ENCODE measurements at places on chromosomes 11 and 22.

GRCh38 chr11:132257871-132258270 is 887.5 kb downstream of the NTM start:
- DNase-seq = no peak

GRCh38 chr22:18994701-18995326 is 58.7 kb upstream of the PRODH start:
- DNase-seq = no peak

DNA sequence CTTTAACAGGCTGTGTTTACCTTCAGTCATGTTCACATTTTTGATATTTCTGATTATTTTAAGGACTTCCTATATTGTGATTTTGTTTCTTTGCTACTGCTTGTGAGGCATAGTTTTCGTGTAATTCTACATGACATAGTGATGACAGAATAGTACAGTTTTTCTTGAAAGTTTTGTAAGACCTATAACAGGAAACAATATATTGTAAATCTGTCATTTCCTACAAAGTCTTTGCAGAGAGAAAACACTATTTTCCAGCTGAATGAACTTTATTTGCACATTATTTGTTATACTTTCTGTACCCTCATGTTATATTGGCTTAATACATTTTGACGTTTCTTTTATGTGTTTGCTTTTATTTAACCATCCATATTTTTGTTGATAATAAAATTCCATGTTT is 191.1 kb downstream of the TMEM135 start:
- no peak for DNase-seq

DNA sequence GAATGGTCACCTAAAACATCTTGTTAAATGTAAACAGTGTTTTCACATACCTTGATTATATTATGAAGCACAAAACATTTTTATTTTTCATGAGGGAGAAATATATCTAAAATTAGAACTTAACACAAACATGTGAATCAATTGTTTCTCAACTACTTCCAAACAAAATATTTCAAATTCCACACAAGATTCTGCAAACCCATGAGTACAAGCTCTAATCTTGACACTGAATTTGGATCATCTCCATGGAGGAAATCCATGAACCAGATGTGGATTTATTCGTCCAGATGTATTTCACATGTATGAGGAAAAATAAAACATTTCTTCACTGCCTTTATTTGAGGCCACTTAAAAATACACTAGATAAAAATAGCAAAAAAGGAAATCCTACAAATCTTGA is 184.2 kb downstream of the SBF2 start:
- no peak for DNase-seq

- no peak for DNase-seq
Measured at GRCh38 chr11:1458340-1459218, 28.0 kb downstream of the MOB2 start.

- no peak for DNase-seq
Measured at GRCh38 chr11:20912922-20913512, 243.6 kb downstream of the NELL1 start.

DNA sequence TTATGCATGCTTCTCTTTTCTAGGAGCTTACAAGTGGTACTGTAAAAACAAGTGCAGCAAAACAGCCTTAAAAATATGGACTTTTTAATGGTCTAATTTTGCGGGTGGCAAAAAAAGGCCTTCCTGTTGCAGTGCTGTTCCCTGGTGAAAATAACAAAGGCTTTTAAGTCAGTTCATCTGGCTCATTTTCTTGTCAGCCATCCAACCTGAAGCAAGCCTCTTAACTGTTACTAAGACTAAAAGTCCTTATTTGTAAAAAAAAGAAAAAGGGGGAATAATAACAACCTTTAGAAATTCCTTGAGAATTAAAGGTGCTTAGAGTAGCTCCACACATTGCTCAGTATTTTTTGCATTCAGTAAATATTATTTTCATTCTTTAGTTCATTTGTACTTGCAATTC is 200.5 kb upstream of the CHORDC1 start:
- DNase-seq = no peak

DNA sequence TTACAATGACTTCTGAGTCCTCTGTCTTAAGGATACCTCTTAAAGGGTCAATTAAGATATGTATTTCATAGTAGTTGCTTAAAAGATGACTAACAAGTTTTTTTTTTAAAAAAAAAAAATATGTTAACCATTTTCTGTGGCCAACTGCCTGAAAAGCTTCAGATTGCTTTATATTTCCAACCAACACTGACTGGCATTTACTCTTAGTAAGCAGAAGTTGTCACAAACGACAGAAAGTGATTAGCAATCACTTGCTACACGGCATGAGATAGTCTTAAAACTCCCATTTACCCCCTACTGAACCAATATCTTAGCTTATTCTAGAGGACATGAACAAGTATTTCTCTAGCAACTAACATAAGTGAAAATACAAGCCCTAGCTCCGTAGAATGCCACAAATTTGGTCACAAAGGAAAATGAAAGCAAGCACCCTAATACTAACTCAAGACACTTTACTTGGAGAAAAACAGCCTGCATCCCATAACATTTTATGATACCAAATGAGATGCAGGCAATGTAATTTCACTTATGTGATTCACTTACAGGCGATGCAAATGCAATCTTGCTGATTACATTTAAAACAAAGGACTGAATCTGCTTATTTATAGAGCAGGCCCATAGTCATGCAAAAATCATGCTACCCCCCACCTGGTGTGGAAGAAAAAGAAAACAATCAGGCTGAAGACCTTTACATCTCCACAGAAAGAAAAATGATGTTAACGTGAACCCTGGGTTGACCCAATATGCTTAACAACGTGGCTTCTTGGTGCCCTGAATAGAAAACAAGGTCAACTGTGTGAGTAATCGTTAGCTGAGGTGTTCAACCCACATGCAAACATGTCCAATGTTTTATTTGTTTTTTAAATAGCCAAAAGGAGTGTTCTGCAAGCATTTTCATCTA is 25.7 kb downstream of the MPPED2 start:
- DNase-seq = no peak

GRCh38 chr11:105915021-105915420 is 107.0 kb downstream of the MSANTD4 start:
- no peak for DNase-seq

GRCh38 chr22:50604256-50605001 is 3.8 kb downstream of the MAPK8IP2 start:
- DNase-seq = no peak

DNA sequence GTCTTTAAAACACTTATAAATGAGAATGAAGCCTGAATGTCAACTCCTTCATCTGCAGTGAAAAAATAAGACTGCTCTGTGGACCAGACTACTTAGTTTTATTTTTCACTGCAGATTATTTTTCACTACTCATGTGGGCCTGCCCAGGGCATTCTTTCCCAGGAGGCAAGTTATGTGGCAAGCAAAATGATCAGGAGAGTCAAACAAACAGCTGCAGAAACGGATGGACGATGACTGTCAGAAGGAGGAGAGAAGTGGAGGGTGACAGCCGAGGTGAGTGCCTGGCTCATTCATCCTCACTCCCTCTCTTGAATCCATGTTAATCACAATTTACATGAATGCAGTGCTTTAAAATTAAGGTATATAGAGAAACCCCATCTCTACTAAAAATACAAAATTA is 5.8 kb upstream of the LRP5 start:
- DNase-seq = no peak

DNA sequence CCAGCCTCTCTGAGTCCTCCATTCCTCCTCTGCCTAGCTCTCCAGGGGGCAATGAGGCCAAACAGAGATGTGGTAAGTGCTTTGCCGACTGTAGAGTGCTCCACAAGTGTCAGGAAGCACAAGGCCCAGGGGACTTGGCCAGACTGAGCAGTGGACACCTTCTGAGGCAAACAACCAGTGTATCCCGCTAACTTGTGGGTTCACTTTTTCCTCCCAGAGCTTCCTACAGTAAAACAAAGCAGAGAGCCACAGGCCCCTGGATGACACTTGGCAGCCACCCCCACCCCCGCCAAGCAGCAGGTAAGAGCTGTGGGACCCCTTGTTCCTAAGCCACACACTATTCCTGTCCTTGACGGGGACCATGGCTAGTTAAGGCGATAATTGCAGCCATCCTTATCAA is 160.9 kb downstream of the CACNA1I start:
- DNase-seq = no peak

GRCh38 chr22:20434264-20434751 is 3.3 kb downstream of the SCARF2 start:
- DNase-seq = no peak

DNA sequence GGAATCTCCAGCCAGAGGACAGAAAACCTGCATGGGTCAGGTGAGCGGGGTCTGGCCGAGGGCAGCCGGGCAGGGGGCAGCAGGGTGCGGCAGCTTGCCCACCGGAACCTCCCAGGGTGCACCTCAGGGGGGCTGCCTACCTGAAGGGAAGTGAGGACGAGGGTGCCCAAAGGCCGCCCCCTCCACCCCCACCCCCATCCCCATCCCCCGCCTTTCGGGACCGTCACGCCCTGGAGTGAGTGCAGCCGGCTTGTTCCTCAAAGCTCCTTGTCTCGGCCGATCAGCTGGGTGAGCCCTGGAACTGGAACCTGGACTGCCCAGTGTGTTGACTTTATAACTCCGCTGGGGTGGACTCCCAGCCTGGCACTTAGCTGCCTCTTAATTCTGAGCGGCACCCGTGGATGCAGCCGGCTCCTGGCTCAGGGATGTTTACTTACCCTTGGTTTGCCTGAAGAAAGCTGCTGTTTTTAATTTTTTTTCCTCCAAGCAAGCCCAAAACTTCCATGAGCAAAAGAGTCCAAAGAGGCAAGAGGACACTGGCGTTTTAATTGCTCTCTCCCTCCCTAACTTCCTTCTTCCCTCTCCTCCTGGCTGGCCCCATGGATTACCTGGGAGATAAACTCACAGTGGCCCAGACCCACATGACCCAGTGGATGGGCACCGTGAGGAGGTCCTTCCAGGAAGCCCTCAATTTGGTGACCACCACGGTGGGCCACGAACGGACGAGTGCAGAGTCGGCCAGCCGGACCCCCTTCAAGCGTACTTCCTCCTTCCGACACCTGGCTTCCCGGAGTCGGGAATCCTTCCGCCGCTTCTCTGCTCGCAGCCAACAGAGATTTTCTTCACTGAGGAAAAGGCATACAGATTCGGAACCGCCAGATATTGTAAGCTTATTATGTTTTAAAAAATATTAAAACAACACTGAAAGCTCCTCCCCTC is 87.8 kb upstream of the CRYBB3 start:
- no peak for DNase-seq

DNA sequence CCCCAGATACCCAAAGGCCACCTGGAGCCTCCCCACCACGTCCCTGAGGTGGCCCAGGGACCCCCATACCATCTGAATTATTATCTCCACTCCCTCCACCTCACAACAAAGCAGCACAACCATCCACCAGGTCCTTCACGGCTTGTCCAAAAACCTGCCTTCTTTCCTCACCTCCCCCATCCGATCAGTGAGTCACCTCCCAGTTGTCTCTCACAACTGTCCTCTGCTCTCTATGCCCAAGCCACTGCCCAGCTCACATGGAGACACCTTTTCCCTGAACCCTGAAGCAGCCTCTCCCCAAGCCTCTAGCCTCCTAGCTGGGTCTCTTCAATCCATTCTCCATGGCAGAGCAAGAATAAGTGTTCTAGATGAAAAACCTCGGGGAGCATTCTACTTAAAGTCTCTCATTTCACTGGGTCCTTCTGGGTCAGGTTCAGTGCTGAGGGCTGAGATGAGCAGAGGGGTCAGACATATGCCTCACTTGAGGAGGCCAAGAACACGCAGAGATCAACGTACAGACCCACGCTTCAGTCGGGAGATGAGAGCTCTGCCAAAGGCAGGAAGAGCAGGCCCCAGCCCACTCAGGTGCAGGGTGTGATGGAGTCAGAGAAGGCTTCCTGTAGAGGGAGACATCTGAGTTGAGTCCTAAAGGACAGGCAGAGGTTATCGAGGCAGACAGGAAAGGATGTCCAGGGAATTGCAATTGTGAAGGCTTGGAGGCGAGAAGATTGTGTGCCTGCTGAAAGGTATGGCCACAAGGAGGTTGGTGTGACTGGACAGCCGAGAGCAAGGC is 74.7 kb downstream of the PDE2A start:
- no peak for DNase-seq

GRCh38 chr22:30486661-30487115 is 14.9 kb upstream of the SEC14L3 start:
- no peak for DNase-seq

DNA sequence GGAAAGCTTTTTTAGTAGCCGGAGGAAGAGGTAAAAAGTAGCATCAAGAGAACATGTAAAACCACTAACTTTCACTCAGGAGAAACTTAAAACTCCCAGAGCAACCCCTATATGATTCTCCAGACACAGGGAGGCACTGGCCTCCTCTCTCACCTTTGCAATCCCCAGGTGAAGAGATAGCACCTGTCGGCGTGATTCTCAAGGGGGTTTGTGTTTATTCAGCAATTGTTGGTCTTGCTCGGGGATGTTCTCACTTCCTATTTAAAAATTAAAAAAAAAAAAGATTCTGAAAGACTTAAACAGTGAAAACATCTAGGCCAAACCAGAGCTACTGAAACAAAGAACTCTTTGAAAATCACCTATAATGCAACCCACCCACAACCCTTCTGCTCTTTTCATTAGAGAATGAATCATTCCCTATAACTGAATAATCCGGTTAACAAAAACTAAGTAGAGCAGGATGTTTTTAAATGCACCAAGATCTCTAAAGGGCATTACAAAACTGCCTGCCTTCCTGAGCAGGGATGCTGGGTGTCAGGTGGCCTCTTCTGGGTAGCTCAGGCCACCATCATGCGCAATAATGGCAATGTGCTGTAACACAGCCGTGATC is 24.9 kb downstream of the DHCR7 start:
- no peak for DNase-seq
